Stimulated activated CD8-positive, alpha-beta memory T cell treated with anti-CD3 and anti-CD28 coated beads, Interleukin-4, amount 100 ng/mL, for 1 hour (primary cell): ENCODE measurements at places on chromosomes 6 and 20.
A peak's percentile ranks its signal among the peaks of the same experiment; 100 is the strongest.

GRCh38 chr6:139474145-139475108, 100.0 kb upstream of the CITED2 start:
- no peak for DNase-seq

DNA sequence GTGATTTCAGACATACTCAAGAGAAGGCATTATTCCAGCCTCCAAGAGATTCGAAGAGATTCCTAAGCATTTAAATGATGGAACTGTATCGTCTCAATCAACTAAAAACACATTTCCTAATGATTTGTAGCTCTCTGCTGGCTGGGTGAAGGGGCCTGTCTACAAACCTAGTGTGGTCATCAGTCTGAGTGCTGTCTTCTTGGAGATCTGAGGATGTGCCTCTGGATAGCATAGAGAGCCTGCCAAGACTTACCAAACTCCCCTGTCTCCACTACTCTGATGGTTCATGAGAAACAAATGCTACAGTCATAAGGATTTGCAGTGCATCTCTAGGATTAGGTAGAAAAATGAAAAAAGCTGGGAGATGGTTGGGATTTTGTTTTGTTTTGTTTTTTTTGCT, 176.9 kb upstream of the CITED2 start:
- no peak for DNase-seq

DNA sequence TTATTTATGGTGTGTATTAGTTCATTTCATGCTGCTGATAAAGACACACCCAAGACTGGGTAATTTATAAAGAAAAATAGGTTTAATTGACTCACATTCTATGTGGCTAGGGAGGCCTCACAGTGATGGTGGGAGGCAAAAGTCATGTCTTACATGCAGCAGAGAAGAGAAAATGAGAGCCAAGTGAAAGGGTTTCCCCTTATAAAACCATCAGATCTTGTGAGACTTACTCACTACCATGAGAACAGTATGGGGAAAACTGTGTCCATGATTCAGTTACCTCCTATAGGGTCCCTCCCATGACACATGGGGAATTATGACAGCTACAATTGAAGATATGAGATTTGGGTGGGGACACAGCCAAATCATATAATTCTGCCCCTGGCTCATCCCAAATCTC, 150.0 kb upstream of the AHI1 start:
- no peak for DNase-seq

DNA sequence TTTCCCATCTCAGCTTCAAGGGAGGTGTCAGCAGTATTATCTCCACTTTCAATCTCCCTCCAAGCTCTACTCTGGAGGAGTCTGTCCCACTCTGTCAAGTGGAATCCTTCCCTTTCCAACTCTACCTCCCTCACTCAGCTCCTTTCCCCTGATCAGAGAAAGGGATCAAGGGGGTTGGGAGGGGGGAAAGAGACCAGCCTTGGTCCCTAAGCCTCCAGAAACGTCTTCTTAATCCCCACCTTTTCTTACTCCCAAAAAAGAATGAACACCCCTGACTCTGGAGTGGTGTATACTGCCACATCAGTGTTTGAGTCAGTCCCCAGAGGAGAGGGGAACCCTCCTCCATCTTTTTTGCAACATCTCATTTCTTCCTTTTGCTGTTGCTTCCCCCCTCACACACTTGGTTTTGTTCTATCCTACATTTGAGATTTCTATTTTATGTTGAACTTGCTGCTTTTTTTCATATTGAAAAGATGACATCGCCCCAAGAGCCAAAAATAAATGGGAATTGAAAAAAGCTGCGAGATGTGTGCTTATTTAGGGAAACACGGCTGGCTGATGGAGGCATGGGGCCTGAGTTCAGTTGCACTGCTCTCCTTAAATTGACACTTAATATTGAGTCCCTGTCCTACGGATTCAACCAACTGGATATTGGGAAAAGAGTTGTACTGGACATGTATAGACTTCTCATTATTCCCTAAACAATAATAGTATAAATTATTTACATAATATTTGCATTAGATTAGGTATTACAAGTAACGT, 4.9 kb downstream of the TUBB start:
- no peak for DNase-seq

- no peak for DNase-seq
Observed at GRCh38 chr6:90466154-90466940, 120.5 kb downstream of the MAP3K7 start.

DNA sequence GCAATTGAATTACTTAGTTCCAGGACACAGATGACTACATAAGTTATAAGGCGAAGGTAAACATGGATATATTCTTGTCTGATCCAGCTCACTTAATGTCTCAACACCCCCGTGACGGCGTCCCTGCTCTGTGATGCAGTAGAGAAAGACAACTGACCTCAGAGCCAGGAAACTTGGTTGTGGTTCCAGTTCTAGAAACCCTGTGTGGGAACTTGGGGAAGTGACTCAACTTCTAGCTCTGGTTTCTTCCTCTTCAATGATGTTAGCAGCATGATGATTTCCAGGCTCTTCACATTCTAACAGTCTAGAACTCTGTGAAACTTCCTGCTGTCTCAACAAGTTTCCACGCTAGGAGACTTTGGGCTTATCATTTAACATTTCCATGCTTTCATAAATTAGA, 18.4 kb downstream of the LAMA4 start:
- DNase-seq, result no peak

DNA sequence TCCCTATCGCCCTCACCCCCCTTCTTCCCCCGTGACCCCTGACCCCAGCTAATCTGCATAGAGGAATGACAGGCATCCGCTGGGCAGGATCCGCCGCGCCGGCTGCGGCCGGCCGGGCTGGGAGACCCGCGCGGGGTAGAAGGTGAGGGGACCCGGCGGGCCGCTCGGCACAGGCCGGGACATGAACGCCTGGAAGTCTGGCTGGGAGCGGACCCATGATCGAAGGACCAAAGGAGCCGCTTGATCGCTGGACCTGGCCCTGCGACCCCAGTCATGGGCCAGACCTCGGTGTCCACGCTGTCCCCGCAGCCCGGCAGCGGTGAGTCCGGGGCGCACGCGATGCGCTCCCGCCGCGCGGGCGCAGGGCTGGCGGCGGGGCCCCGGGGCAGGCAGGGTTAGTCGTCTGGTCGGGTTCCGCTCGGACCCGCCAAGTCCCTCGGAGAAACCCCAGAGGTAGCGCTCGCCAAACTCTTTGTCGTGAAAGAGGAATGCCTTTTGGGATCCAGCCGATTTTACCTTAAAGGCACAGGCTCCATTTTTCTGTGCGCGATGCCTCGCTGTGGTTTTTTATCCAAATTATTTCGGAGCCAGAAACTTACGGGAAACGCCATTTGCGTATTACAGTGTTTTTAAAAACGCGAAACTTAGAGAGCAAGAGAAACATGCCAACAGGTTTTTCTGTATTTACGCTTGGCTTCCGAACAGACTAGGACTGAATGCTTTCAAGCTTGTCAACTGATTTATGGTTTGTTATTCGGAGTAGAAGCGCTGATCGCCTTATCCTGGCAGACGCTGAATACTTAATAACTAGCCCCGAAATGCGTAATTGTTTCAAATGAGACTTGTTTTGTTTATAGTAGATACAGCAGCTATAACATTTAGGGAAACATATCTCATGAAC, at the start of gene PHACTR2:
Gene PHACTR2 (plus strand): TSS at position 75 of the 901 bp plus-strand sequence. CDS start 199 bp downstream, at position 274.
- no peak for DNase-seq

DNA sequence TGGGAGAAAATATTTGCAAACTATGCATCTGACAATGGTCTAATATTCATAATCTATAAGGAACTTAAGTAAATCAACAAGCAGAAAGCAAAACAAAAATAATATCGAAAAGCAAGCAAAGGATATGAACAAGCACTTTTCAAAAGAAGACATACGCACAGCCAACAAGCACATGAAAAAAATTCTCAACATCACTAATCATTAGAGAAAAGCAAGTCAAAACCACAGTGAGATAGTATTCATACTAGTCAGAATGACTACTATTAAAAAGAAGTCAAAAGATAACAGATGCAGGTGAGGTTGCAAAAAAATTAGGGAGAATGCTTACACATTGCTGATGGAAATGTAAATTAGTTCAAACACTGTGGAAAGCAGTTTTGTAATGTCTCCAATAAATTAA, 410.2 kb downstream of the MMUT start:
- no peak for DNase-seq

DNA sequence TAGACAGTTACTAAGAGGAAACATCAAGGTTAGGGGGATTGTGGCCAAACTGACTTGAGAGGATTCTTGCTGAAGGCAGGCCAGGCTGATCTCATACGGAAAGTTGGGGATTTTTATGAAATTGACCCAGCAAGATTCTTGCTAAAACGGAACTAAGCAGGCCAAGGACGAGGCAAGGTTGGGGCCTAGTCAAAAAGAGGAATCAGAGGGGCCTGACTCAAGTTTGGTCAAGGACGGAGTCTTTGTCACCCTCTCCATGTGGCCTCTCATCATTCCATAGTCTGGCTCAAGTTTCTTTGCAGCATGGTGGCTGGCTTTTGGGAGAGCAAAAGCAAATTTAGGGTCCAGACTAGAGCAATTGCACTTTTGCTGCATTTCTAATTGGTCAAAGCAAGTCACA, 7.9 kb upstream of the HECA start:
- no peak for DNase-seq

GRCh38 chr20:41861772-41862422, 243.7 kb upstream of the CHD6 start:
- DNase-seq, result no peak

DNA sequence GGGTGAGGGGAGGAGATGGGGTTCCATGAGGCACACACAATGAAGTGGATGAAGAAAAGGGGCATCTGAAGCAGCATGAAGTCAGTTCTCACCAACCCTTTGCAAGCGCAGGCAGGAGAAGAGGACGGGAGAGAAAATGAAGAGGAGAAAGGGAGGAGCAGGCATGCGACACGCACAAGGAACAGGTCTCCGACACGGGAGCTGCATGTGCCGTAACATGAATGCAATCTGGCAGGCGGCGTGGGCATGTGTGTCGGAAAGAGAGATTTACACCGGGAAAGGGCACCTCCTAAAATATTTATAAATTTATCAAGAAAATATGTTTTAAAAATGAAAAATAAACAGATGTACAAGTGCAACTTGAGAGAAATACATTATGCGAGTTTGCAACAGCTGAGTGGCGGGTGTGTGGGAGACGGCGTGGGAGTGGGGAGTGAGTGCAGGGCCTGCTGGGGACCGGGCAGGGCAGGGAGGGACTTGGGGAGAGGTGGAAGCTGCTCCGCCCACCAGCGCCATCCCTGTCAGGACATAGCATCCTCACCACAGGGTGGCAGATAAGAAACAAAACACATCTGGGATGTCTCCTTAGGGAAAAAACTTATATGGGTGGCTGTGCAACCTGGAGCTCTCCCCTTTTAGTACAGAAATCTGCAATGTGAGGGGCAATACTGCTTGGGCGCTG, 40.6 kb downstream of the GJA10 start:
- DNase-seq, result no peak

- no peak for DNase-seq
Observed at GRCh38 chr20:50029697-50030461, 47.1 kb downstream of the SNAI1 start.

- no peak for DNase-seq
Observed at GRCh38 chr6:112210852-112211251, 43.5 kb downstream of the LAMA4 start.

GRCh38 chr6:20334962-20335361, 66.7 kb upstream of the E2F3 start:
- DNase-seq, result no peak

DNA sequence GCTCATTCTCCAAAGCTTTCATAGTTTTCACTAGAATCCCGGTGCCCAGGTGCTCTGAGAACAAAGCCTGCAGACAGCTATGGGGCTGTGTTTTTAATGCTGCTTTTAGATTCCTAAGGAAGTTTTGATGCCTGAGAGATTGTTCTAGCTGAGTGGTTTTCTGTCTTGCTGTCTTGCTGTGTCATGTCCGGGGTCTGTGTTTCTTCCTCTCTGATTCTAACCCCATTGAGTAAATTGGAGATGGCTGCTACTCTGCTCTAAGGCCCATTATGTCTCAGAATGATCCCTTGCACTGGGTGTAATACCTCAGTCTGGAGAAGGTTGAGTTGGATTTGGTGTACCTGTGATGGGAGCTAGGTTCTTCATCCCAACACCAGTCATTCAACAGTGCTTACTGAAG, 63.4 kb downstream of the ARID1B start:
- no peak for DNase-seq

DNA sequence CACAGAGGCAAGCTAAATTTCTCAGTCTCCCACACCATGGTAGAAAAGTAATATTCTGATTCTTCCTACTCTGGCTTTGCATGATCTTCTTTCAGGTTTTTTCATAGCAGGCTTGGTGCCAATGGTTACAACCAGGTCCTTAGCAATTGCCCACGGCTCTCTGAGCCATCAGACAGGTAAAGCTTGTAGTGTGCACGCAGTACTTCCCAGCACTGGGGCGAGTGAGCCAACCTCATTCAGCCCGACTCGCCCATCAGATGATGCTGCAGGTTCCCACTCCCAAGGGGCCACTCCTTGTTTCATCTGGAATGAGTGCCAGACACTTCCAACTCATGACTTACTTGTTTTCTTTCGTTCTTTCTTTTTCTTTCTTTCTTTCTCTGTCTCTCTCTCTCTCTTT, 78.3 kb downstream of the PERP start:
- no peak for DNase-seq

DNA sequence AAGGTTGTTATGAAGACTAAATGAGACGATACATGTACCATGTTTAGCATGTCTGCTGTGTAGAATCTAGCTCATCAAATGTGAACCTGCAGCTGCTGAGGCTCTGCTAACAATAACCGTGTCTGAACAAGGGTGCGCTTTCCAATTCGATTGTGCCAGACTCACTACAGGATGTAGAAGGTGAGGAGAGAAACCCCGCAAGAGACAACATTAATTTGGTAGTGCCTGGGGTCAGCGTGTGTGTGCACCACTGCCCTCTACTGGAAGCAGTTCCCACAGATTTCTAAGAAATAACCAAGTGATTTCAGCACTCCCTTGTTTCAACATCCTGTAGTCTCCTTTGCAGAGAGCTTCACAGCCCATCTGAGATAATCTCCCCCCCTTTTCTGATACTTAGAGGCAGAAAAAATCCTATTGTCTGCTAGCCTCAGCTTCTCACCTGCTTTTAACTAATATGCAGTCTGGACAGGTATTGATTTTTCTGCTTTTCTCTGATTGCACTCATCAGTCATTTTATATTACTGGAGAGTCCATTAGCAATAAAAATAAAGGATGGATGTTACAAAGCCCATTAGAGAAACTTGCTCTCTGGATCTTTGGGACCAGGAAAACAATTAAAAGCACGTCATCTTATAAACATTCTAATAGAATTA, 96.7 kb upstream of the BACH2 start:
- peak; percentile 29 for DNase-seq

DNA sequence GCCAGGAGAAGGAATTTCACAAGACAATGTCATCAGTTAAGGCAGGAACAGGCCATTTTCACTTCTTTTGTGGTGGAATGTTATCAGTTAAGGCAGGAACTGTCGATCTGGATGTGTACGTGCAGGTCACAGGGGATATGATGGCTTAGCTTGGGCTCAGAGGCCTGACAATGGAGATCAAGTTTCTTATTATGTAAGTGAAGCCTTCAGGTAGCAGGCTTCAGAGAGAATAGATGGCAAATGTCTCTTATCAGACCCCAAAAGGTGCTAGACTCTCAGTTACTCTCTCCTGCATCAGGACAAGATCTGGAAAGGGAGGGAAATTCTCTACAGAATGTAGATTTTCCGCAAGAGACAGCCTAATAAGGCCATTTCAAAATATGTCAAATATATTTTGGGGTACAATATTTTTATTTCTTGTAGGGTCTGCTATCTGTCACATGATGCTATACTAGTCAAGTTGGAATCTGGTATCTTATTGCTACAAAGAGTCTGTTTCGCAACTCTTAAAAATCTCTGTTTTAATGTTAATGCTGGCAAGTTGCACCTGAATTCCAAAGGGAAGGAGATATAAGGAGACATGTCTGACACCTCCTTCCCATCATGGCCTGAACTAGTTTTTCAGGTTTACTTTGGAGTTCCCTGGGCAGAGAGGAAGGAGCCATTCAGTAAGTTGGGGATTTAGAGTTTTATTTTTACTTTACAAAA, 48.8 kb downstream of the TRDN start:
- DNase-seq, result no peak
